LHCN-M2 (cell line): ENCODE measurements at places on chromosomes 6 and 20. TPM values are rescaled to one million over a fixed set of nuclear protein-coding genes. Genes with fewer than 3 reads are reported as not detected.

CPNE5 gene
- total RNA-seq: not detected in 2 replicates

ESR1 gene
- 0.23 and 0.58 TPM in 2 replicates for total RNA-seq

LPA gene
- not detected in 2 replicates for total RNA-seq

ANGPT4 gene
- not detected in 2 replicates for total RNA-seq

SLC17A2 gene
- not detected in 2 replicates for total RNA-seq

RCAN2 gene
- total RNA-seq: 0.58 and 0.86 TPM in 2 replicates

KIF25 gene
- not detected in 2 replicates for total RNA-seq

PNPLA1 gene
- not detected in 2 replicates for total RNA-seq

WFDC12 gene
- total RNA-seq: not detected in 2 replicates

COL9A3 gene
- not detected in 2 replicates for total RNA-seq

ZNF311 gene
- 0.71 and 0.86 TPM in 2 replicates for total RNA-seq

PRRT1 gene
- 0.06 TPM in 1 of 2 replicates, not detected in the other for total RNA-seq

NHLRC1 gene
- 1.5 and 3.3 TPM in 2 replicates for total RNA-seq

REV3L gene
- total RNA-seq: 29.4 and 31.9 TPM in 2 replicates

RAD21L1 gene
- total RNA-seq: 0.19 and 0.29 TPM in 2 replicates

COL12A1 gene
- 29.0 and 31.5 TPM in 2 replicates for total RNA-seq

SSTR4 gene
- total RNA-seq: not detected in 2 replicates

MAP3K5 gene
- 51.5 and 68.5 TPM in 2 replicates for total RNA-seq
